ENCODE measurements at places on chromosomes 5 and 9. TPM values are rescaled to one million over a fixed set of nuclear protein-coding genes. Genes with fewer than 3 reads are reported as not detected.

DNA sequence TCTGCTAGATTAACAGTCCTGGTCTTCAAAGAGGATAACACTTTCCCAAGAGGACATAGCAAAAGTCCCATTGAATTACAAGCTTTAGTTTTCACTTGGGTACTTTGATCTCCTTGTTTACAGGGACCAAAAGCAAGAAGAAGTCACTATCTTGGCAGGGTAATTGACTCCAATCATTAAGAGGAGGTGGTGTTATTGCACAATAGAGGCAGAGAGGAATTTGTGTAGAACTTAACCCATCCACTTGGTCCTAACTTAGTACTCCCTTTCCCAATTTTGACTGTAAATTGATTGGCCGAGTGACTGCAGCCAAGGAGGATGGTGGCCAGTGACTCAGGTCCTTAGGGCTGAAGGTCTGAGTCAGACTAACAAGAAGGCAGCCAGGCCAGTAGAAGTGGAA lies 9.3 kb upstream of the TRPC7 start:
- DNase-seq = no peak

DNA sequence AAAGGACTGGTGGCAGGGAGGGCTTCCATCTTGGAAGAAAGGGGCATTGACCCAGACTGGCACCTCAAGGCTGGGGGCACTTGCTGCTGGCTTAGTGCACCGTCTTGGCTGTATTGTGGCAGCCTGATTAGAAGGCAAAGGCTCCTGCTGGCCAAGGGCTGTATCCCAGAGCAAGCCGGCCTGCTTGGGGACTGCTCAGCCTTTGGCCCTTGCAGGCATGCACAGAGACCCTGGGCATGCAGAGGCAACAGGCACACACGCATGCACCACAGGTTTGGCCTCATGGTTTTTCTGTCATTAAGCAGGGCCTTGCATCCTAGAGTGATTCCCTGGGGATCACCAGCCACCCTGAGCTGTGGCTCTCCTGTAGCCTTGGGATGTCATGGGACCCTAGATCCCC lies 29.0 kb downstream of the PITX1 start:
- no peak for DNase-seq

- no peak for DNase-seq
Observed at GRCh38 chr5:100644185-100644584, 109.0 kb downstream of the FAM174A start.

DNA sequence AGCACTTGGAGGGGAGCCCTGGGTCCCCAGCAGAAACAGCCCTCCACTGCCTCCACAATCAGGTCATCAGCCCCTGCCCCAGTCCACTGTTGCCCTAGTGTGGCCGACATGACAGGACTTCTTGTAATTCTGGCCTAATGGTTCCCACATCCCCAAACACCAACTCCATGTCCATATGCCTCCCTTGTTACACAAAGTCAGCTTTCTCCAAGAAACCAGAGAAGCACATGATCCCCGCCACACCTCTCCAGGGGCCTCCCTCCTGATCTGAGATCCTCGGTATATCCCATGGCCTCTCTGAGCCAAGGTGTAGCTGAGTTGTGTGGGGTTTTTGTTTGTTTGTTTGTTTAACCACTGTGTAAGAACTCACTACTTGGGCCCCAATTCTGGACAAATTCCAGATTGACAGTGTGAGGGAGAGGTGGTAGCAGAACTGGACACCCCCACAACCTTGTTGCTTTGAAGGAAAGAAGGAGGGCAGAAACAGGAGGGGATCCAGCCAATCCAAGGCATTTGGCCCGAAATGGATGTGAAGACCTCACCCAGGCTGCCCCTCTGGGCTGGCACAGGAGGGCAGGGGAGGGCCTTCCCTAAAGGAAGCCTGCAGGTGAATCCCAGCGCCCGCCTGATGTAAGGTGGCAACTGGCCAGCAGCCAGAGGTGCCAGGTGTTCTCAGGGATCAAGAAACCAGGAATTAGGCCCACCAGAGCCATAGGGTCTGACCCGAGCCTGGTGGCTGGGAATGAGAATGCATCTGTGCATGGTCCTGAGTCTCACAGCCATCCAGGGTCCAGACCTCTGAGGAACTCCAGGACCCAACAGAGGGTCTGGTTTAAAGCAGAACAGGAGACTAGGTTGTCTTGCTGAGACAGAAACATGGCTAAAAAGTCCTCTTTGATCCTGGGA lies 13.4 kb downstream of the IRF1 start:
- DNase-seq = no peak

DNA sequence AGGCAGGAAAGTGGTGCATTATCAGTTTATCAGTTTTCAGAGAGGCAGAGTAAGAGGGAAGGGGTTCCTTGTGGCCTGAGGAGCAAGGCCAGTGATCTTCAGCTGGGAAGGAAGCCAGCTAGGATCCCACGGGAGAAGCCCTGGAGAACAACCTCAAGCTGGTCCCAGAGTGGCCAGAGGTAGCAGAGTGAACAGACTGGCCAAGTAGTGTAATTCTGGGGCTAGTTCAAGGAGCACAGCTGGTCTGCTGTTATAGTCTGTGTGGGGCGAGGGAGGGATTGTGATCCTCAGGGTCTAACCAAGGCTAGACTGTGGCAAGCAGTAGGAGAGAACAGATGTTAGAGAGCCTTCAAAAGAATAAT lies 164.6 kb downstream of the CARTPT start:
- DNase-seq = no peak

- no peak for DNase-seq
Observed at GRCh38 chr9:1941989-1942388, 73.2 kb upstream of the SMARCA2 start.

DNA sequence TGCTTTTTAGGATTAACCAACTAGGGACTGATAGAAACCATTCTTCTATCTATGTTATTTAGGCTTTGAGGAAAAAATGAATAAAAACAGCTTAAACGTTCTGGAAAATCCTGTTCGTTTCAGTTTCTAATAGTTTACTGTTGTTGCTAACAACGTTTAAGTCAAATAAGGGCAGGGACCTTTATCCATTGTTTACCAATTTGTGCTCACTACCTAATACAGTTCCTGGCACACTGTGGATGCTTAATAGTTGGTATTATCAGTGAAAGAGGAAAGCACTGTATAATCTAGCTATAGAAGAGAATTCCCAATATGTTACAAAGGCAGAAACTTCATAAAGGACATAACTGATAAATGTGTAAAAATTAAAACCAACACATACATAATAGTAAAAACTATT lies 52.5 kb downstream of the ZFR start:
- no peak for DNase-seq

DNA sequence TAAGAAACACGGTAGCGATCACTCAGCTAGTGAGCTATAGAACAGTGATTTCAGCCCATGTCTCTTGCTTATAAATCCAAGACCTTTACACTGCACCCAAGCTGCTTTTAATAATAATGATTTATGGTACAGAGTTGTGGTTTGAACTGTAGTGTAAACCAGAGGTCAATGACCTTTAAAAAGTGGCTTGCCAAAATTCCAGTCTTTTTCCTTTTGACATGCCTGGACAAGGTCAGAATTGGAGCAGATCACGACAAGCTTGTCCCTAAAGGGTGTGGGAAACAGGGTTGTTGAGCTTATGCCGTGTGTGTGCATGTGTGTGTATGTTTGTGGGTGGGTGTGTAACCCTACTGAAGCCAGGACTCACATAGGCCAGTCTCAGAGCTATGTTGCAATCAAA lies 225.3 kb upstream of the CLINT1 start:
- DNase-seq = no peak

GRCh38 chr9:69818750-69819345 lies 1.8 kb upstream of the CFAP95 start:
- DNase-seq = no peak

DNA sequence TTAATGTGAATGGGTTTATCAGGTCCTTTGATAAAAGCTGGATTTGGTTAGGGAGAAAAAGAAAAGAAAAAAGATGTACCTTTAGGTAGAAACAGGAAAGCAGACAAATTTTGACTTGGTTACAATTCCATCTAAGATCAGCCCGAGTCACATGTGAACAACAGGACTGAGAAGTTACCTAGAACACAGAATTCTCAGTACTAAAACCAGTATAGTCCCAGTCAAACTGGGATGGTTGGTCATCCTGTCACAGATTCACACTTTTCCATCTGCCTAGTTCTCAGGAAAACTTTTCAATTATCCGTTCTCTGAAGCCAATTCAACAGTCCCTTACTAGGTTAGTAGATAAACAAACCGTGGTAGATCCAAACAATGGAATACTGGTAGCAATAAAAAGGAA lies 190.3 kb upstream of the PTGER4 start:
- no peak for DNase-seq

- no peak for DNase-seq
Observed at GRCh38 chr5:43556857-43557542, at the start of gene PAIP1. Gene PAIP1, minus strand, starts transcription at chr5:43557077. Its CDS starts 231 bp downstream, at chr5:43556846.

DNA sequence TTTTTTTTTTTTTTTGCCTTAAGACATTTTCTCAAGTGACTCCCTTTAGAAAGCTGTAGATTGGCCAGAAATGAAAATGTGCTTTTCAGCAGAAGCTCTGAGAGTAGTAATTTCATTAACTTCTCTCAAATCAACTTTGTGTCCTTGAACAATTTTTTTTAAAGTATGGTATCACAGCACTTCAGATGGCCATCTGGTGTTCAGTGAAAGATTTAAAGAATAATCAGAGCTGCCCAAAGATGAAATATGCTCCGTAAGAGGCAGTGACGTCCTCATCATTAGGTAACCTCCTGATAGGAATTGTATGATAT lies 43.0 kb upstream of the PCAT7 start:
- no peak for DNase-seq

DNA sequence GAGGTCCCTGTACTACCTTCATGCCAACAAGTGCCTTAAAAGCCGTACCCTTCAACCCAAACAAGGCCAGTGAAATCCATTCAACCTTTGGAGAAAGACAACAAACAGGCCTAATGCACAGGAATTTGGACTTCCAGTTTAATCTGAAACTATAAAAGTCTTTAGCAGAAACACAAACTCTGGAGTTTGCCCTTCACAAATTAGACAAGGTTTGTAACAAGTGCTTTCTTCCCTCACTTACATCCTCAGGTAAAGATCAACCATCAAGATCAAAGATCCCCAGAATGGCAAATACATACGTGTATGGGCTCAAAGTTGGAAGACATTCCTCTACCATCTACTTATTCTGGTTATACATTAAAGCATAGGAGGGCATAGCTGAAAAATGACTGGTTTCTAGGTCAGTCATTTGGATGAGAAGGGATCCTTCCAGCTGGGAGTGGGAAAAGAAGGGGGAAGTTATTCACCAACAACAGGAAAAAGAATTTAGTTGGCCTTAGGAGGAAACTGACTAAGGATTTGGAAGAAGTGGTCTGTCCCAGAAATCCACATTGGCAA lies 2.0 kb downstream of the DAB2 start:
- no peak for DNase-seq

- no peak for DNase-seq
Observed at GRCh38 chr5:78355561-78355960, 4.9 kb upstream of the SCAMP1 start.

DNA sequence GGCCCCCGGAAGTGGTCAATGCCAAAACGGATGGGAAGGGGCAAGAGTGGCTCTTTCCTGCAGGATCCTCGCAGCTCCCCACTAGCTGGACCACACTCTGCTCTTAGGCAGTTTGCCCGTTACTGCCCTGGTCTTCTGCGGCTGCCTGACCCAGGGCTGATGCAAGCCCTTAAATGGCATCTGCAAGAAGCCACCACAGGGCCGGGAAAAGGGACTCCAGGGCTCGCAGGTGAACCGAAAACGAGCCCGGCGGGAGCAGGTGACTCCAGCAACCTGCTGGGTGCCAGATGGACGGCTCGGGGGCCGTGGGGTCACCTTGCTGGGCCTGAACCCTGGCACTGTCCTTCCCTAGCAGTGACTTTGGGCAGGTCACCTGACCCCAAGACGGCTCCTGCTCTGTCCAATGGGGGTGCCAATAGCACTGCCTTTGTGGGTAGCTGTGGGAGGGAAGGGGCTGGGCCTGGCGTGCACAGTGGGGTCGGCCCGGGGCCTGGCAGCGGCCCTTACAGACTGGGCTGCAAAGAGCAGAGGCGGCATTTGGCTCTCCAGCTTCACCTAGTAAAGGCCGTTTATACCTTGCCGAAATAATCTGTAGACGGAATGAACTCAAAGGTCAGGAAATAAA lies 1.3 kb downstream of the TMEM250 start:
- DNase-seq = no peak

GRCh38 chr5:140205952-140206351 lies 31.0 kb downstream of the CYSTM1 start:
- no peak for DNase-seq

- no peak for DNase-seq
Observed at GRCh38 chr5:167720259-167720658, 571.2 kb upstream of the WWC1 start.

GRCh38 chr5:40995801-40996586 lies 75.1 kb downstream of the MROH2B start:
- DNase-seq = no peak

PAXX gene
- total RNA-seq = 47.2 TPM

UGT3A2 gene
- total RNA-seq = not detected

MYO10 gene
- total RNA-seq = 76.9 TPM

MSMP gene
- total RNA-seq = 1.6 TPM

ANKRD31 gene
- not detected for total RNA-seq

TNFAIP8 gene
- 15.3 TPM for total RNA-seq

ZNF300 gene
- 6.0 TPM for total RNA-seq

IL5 gene
- total RNA-seq = not detected

Data from glomerular endothelial cell (primary cell).